T follicular helper cell (primary cell): ENCODE measurements at places on chromosomes 6 and 20.

GRCh38 chr6:84688141-84688873 is 76.1 kb downstream of the TBX18 start:
- no peak for DNase-seq

DNA sequence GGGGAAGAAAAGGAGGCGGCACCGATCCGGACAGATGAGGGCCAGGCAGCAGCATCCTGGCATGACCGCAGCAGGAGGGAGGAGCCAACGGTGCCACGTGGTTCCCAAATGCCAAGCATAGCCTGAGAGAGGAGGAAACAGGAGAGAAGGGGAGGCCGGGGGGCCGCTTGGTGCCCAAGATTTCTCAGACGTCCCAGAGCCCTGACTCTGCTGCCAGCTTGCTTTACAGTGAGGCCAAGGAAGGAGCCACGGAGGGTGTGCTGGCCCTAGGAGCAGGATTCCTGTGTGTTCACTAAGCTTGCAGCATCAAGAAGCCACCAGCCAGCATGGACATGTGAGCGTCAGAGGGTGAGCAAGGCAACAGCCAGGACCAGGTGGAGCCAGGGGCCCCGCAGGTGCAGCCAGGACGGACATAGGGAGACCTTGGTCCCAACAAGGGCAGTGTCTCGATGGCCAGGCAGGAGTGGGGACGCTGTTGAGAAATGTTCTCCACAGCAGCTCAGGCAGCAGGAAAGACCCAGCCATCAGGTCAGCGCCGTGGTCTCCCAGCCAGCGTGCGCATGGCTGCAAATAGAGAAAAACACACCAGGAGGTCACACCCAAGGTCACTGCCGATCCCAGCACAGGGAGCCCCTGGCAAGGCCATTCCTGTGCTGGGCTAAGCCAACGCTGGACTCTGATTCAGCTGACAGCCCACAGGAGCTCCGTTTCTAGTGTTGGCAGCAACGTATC is 143.7 kb downstream of the DLL1 start:
- no peak for DNase-seq

DNA sequence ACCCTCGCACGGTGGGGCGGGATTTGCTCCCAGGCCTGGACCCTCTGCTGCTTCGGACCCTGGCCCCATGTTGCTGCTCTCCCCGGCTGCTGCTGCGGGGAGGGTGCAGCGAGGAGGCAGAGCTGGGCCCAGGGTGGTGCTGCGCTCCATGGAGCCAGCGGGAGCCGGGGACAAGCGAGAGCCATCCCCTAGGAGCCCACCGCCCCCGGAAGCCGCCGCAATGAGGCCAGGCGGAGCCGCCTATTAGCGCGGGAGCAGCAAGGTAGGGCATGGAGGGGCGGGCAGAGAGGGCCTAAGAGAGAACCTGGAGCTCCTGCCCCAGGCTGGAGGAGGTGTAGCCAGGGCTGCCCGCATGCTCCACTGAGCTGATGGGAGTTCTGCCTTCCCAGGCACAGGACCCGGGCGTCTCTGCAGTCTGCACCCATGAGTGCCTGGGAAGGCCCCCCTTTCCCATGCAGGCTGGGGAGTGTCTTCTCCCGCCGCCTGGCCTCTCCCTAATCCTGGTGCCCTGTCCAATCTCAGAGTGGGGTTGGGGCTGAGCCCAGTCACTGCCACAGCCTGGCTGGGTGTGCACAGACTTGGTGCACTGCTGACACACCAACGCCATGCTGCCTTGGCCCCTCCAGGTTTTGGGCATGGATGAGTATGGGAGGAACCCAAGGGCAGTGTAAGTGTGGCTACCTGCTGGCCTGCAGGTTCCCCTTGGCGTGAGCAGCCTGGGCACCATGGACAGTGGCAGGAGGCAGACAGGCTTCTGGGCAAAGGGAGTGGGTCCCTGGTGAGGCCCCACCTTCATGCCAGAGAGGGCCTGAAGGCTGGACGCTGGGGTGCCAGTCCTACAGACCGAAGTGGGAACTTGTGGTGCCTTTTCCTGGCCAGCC is 360.6 kb upstream of the MAP3K7 start:
- no peak for DNase-seq

- DNase-seq = no peak
These were observed 7.0 kb upstream of the RALGAPA2 start for GRCh38 chr20:20719411-20719810.

GRCh38 chr6:151609146-151609902 is 115.5 kb downstream of the CCDC170 start:
- no peak for DNase-seq

- no peak for DNase-seq
These were observed 3.5 kb downstream of the MYBL2 start for GRCh38 chr20:43670423-43670822.

- DNase-seq = no peak
These were observed 548.2 kb downstream of the QKI start for GRCh38 chr6:163962627-163963117.
